A549 treated with Hydrocortisone at 1 μM for 4 hours (cell line): ENCODE measurements at places on chromosomes 11 and 22. TPM values are rescaled to one million over a fixed set of nuclear protein-coding genes. Genes with fewer than 3 reads are reported as not detected.

The ACTN3 gene
- 0.06 TPM in 2 of 5 replicates, not detected in the others for total RNA-seq

The EXPH5 gene
- total RNA-seq: 0.02 to 0.05 TPM (median 0.02 TPM) in 5 replicates

The LTBP3 gene
- 83.4 to 114 TPM (median 105 TPM) in 5 replicates for total RNA-seq

The FHIP1B gene
- total RNA-seq: 14.6 to 20.3 TPM (median 16.2 TPM) in 5 replicates

The ENTHD1 gene
- total RNA-seq: not detected in 5 replicates

The ZBED4 gene
- 9.0 to 14.3 TPM (median 11.9 TPM) in 5 replicates for total RNA-seq

The FIBIN gene
- not detected in 5 replicates for total RNA-seq

The RBFOX2 gene
- total RNA-seq: 23.3 to 30.0 TPM (median 27.5 TPM) in 5 replicates

The LRRC75B gene
- total RNA-seq: 5.2 to 8.9 TPM (median 8.1 TPM) in 5 replicates

The PHOX2A gene
- not detected in 5 replicates for total RNA-seq

The DEFB131B gene
- not detected in 5 replicates for total RNA-seq

The PANX3 gene
- total RNA-seq: not detected in 5 replicates

The UCP3 gene
- total RNA-seq: 0.89 to 2.0 TPM (median 1.2 TPM) in 5 replicates

The LRFN4 gene
- 95.7 to 124 TPM (median 107 TPM) in 5 replicates for total RNA-seq

The BBOX1 gene
- 0.06 to 0.08 TPM in 2 of 5 replicates, not detected in the others for total RNA-seq

The MOGAT2 gene
- total RNA-seq: not detected in 5 replicates
